Astrocyte (in vitro differentiated cells and primary cell): ENCODE measurements at places on chromosomes 12 and 14. TPM values are rescaled to one million over a fixed set of nuclear protein-coding genes. Genes with fewer than 3 reads are reported as not detected.

- DNase-seq = no peak
These were observed 52.5 kb downstream of the FGD4 start for GRCh38 chr12:32451816-32452215.

The SLC10A1 gene
- not detected in 2 replicates for total RNA-seq

The KIF5A gene
- 7.2 and 8.6 TPM in 2 replicates for total RNA-seq

The RNASE1 gene
- total RNA-seq = 4.7 and 5.3 TPM in 2 replicates

The CLEC2A gene
- total RNA-seq = 0.84 and 2.0 TPM in 2 replicates

- DNase-seq = no peak
These were observed 2.5 kb upstream of the AMIGO2 start for GRCh38 chr12:47082283-47082682.

The TSPAN8 gene
- total RNA-seq = not detected in 2 replicates

DNA sequence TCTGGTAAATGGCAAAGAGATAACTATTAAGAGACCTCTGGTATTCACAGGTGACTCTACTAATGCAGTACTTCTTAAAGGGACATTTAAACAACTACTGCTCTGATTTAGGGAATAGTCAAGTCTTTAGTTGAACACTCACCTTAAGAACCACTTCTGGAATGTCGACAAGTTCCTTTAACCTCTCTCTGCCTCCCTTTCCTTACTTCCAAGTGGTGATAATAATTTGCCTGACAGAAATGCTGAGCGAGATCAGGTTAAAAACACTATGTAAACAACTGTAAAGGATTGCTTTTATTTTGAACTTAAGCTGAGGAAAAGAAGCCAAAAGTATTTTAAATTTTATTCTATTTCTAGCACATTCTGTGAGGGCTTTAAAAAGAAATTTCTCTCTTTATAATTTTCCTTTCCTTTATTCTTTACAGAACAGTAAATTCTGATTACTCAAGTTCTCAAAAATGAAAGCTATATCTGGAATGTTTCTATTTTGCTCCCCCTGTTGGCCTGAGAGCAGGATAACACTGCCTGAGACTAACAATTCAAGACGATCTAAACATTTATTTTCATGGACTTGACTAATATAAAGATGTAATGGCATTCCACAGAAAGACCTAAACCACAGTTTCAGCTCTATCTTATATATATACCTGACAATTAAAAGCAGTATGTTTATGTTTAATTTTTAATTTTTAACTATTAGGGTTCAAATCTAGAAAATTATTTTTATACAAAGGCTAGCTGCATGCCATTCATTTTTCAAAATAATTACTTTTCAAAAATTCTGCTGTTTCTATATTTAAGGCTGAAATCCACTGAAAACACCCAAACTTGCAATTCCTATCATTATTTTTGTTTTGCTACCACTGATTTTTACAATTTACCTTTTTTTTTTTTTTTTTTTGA, 29.2 kb downstream of the ZCCHC8 start:
- peak; percentile 56 for DNase-seq

- DNase-seq = peak; percentile 85
These were observed 285.8 kb upstream of the GRIP1 start for GRCh38 chr12:66964629-66965028.

DNA sequence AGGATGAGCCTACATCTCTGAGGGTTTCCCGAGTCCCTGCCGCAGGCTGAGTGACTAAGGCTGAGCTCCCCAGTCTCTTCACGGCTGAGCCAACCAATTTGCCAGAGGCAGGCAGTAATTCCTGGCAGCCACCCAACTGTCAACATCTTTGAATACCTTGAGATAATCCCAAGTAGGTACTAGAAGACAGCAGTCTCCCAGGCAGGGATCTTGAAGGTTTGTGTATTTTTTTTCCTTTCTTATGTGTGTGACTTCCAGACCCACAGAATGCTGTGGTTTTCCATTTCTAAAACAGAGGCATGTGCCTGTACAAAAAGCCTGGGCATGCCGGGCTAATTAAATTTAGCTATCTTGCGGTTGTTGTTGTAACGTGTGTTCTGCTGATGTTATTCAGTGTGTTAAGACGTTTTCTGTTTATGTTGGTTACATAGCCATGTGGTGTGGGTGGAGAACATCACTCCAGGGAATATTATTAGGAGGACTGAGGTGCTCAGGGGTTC, 155.5 kb downstream of the ANO2 start:
- peak; percentile 46 for DNase-seq

The CAPZA3 gene
- total RNA-seq = not detected in 2 replicates

The GRIN2B gene
- total RNA-seq = 0.50 and 1.4 TPM in 2 replicates

GRCh38 chr12:121892673-121893561, 4.3 kb downstream of the PSMD9 start:
- DNase-seq = no peak

- no peak for DNase-seq
These were observed 42.5 kb downstream of the PRORP start for GRCh38 chr14:35164849-35165248.

The SLC17A8 gene
- not detected in 2 replicates for total RNA-seq

DNA sequence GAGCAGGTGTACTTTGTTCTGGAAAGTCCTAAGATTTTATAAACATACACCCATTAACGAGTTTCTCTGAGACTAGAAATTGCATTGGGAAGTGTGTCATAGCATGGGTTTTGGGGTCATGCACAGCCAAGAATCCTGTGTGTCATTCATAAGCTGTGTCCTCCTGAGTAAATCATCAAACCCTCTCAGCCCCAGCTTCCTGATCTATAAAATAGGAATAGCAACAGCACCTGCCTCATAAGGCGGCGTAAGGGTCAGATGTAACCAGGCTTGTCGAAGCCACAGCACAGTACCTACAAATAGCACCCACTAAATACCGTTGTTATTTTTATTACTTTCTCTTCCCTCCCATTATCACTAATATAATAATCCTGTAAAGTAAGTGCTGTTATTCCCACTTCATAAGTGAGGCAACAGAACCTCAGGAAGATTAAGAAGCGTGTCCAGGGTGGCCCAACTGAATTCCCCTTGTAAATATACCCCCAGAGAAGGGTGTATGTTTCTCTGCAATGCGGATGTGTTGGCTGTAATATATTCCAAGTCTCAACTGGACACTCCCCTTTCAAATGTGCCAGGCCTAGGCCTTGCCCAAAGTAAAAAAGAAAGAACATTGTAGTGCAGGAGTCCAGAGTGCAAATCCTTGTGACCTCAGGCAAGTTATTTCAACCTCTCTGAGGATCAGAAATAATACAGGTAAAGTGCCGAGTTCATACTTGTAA, 188.3 kb upstream of the BCL2L14 start:
- no peak for DNase-seq

GRCh38 chr12:24742378-24742777, 206.5 kb downstream of the BCAT1 start:
- DNase-seq = no peak

GRCh38 chr14:34064349-34064748, 113.5 kb upstream of the EGLN3 start:
- DNase-seq = peak; percentile 81

- peak; percentile 75 for DNase-seq
These were observed 37.4 kb downstream of the SUSD6 start for GRCh38 chr14:69648480-69649451.

The DACT1 gene
- 49.3 and 55.0 TPM in 2 replicates for total RNA-seq

- DNase-seq = peak; percentile 48
These were observed 17.5 kb upstream of the GXYLT1 start for GRCh38 chr12:42162193-42162592.

DNA sequence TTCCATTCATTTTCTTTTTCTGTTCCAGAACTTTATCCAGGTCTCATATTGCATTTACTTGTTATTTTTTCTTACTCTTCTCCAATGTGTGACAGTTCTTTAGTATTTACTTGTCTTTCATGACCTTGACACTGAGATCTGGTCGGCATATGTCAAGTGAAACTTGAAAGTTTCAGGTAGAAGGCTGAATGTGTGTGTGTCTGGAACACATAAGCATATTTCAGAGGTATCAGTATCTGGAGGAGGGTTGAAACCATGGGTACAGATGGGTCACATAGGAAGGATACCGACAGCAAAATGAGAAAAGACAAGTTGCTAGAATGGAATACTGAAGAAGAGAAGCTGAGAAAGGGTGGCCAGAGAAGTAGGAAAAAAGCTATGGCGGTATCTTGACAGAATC, 22.5 kb upstream of the PTGDR start:
- no peak for DNase-seq

DNA sequence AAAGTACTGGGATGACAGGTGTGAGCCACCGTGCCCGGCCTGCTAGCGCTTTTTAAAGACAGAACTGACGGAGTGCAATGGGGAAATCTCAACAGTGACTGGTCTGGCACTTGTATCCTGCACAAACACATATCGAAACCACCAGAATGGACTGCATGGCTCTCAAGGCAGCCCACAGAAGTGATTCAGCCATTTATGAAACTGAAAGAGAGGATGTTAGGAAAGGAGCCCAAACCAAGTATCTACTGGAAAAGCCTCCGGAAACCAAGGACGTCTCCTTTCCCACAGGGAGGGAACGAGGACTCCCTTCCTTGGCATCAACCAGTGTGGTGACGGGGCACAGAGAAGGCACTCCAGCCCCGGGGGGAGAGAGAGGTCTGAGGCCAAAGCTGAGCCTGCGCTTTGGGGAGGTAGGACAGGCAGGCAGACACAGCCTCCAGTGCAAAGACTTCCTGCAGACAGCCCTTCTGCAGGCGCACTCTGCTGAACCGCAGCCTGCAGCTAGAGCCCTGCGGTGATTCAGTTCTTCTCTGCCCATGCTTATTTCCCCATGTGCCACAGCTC, 16.5 kb downstream of the SLC15A4 start:
- no peak for DNase-seq

The ERBB3 gene
- total RNA-seq = 2.6 and 3.8 TPM in 2 replicates

GRCh38 chr14:54301359-54301758, 95.4 kb upstream of the CDKN3 start:
- no peak for DNase-seq

The CLEC14A gene
- not detected in 2 replicates for total RNA-seq

GRCh38 chr14:99256483-99256874, 15.5 kb downstream of the BCL11B start:
- DNase-seq = no peak

DNA sequence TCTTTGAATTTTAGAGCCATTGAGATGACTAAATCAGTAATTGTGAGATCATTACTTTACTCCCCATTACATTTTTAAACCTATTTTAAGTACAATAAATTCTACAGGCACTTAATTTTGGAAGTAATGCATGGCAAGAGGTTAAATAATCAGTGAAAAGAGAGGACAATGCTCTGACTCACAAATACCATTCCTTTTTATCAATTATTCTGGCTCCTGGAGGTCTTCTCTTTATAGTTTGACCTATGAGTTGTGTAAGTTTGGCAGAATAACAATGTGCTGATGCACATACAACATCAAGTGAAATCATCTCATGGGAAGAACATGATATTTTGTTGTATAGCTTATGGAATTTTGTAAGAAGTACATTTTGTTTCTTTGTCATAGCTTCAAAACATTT, 166.7 kb downstream of the TMTC3 start:
- peak; percentile 92 for DNase-seq

DNA sequence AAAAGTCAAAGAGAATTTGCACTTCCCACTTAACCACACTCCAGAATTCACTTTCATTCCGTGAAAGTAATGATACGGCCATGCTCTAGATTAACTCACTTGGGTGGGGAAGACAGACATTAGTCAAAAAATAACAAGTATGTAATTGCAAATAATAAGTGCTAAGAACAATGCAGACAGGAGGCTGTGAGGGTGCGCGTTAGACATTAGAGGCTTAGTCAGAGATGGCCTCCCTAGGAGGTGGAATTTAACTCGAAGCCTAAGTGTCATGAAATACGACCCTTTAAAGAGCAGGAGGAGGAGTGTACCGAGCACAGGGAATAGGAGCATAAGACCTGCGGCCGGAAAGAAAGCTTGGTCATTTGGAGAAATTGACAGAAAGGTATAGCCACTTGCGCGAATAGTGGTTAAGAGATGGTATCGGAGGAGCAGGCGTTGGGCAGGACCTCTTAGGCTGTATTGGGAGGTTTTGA, 628 bp downstream of the SNRPF start:
- peak; percentile 38 for DNase-seq

GRCh38 chr12:95474660-95474958, 657 bp downstream of the METAP2 start:
- no peak for DNase-seq

GRCh38 chr12:113639474-113639873, 167.8 kb upstream of the LHX5 start:
- no peak for DNase-seq

DNA sequence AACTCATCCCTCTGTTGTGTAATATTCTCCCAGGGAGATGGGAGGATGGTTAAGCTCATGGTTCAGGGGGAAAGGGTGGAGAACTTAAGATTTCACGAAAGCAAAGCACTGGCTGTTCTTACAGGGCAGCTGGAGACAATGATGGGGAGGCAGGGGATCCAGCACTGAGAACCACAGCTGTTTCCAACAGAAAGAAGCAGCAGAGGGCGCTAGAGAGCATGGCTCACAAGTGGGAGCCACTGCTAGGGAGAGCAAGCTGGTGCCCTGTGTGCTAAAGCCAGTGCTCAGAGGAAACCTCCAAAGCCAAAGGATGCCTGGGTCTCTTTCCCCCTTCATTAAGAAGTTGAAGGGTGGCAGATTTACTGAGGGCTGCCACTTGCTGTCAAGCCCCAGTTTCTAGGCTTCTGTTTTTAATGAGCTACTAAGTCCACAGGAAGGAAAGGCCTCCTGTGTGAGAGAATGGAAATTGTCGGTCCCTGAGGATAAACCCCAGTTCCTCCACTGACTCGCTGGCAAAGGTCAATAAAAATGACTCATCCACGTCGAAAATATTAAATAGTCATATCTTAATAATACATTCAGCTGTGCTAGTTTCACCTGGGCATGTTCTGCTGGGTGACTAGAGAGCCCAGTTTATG, 199.7 kb downstream of the ANO2 start:
- DNase-seq = no peak

DNA sequence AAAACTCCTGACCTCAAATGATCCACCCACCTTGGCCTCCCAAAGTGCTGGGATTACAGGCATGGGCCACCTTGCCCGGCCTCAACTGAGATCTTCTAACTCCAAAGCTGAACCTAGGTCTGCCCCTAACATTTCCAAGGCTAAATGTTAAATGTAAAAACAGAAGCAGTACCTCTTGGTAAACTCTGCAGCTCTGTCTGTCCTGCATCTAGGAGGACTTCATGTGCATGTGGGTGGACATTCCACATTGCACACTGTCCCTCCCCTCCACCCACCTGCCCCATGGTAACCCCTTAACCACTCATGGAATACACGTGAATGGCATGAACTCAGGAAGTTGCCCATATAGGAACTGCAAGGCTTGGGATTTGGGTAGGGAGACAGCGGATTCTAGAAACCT, 33.1 kb downstream of the SNX6 start:
- DNase-seq = no peak

The OR4K13 gene
- not detected in 2 replicates for total RNA-seq

DNA sequence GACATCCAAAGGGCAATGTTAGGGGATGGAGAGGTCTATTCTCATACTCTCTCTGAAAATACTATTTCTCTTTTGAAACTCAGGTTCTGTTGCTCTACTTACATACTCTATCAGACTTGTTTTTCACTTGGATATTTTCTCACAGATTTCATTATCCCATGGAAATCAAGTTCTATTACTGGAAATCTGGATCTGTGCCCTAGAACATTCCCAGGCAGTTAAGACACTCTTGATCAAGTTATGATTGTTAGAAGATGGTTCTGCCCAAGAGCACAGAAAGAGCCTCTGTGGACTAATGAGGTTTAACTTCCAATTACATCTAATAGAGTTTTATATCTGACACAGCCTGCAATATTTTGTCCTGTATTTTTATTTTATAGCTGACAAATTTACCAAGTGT, 591.0 kb upstream of the ATP2B1 start:
- no peak for DNase-seq
